Neural crest cell (in vitro differentiated cells): ENCODE measurements at places on chromosomes 7 and 10.

DNA sequence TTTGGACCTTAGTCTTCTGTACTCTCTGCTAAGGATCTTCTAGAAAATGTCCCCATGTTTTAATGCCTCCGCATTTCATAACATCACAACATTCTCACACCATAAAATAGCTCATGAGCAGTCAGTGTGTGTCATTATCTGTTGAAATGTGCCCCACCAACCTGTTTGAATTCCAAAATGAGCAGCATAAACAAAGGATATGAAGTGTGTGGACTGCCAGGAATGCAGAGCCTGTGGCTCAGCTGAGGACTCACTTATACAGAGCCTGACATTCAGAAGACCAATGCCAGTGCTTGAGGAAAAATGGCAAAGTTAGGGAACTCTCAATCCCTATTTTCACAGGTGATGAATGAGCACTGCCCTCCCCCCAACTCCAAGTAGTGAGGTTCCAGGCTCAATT is 621.4 kb downstream of the POM121L12 start:
- no peak for DNase-seq

- no peak for DNase-seq
These were observed 54.6 kb downstream of the LHPP start for GRCh38 chr10:124516181-124516580.

- no peak for DNase-seq
These were observed 222.9 kb downstream of the TCERG1L start for GRCh38 chr10:131088619-131089018.

- no peak for DNase-seq
These were observed 178.7 kb downstream of the TNS3 start for GRCh38 chr7:47402941-47403866.

GRCh38 chr10:10787586-10787985 is 230.1 kb upstream of the CELF2 start:
- no peak for DNase-seq

DNA sequence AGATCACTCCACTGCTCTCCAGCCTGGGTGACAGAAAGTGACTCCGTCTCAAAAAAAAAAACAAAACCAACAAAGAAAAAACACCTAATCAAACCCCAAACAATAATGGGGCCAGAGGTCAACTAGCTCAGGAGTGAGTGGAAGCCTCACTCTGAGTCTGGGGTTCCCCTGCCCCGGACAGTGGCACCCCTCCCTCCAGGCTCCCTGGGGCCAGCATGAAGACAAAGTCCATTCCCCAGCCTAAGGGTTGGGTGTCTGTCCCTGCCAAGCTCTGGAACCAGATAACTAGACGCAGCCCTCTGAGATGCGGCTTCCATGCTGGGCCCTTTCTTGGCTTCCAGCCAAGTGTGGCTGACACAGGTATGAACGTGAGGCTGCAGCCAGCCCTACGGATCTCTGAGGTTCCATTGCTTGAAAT is 1.7 kb upstream of the FUOM start:
- DNase-seq = no peak

- no peak for DNase-seq
These were observed 89.5 kb downstream of the VWDE start for GRCh38 chr7:12314199-12314598.

GRCh38 chr10:4646547-4646946 is 179.5 kb upstream of the AKR1E2 start:
- DNase-seq = no peak

GRCh38 chr7:44213877-44214388 is 13.2 kb downstream of the YKT6 start:
- no peak for DNase-seq

DNA sequence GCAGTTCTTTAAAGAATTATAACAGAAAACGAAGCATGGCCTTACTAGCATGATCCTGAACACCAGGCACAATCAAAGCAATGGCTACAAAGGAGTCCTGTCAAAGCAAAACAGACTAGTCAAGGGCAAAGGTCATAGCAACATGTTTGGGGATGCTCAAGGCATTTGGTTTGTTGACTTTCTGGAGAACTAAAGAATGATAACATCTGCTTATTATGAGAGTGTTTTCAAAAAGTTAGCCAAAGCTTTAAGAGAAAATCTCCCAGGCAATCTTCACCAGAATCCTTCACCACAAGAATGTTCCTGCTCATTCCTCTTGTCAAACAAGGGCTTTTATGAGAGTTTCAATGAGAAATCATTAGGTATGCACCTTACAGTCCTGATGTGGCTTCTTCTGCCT is 95.1 kb upstream of the CPXM2 start:
- DNase-seq = no peak

DNA sequence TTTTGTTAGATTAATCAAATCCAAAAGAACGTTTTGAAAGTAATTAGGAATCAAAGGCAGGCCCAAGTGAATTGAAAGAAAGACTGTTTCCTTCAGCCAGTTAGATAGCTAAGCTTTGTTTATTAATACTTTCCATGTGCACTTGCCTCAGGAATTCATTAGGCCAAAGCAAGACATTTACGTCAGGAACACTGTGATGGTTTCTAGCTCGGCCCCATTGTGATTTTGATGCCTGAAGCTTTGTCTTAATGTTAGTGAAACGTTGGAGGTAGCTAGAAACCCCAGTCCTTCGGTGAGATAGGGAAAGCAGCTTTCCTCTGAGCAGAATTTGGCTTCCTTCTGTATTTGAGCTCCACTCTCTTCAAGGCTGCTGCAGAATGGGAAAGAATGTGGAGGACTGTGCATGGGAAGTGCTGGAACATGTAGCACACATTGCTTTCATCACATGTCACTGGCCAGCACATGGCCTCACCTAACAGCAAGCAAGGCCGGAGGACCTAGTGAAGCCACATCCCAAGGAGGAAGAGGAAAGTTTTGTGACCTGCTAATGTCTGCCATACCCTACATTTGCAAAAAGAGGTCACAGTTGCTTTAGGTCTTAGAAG is 64.1 kb downstream of the PCGF5 start:
- no peak for DNase-seq

DNA sequence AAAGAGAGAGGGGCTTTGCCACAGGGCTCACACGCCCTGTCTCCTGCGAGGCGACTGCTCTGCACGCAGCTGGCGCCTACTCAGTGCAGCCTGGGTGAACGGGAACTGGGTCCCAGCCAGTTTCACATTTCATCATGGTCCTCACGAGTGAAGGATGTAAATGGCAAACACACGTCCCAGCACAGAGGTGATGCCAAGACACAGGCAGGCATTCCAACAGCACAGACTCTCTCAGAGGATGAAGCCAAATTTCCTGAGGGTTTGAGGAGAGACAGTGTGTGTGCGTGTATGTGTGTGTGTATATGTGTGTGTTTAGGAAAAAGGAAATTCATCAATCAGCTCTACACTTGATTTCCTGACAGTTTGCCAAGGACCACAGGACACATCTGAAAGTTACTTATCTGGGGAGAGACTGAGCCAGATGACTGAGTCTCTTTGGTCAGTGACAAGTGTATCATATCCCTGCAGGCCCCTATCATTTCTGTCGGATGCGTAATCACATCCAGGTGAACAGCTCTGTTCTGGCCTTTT is 53.9 kb downstream of the CHST15 start:
- no peak for DNase-seq

- no peak for DNase-seq
These were observed 7.4 kb upstream of the TBRG4 start for GRCh38 chr7:45118889-45119331.

- DNase-seq = no peak
These were observed 67.5 kb downstream of the CLIP2 start for GRCh38 chr7:74356589-74357315.

GRCh38 chr7:18356191-18356645 is 139.3 kb upstream of the HDAC9 start:
- DNase-seq = peak; percentile 6

- DNase-seq = no peak
These were observed 39.1 kb upstream of the BET1 start for GRCh38 chr7:94043299-94043698.

DNA sequence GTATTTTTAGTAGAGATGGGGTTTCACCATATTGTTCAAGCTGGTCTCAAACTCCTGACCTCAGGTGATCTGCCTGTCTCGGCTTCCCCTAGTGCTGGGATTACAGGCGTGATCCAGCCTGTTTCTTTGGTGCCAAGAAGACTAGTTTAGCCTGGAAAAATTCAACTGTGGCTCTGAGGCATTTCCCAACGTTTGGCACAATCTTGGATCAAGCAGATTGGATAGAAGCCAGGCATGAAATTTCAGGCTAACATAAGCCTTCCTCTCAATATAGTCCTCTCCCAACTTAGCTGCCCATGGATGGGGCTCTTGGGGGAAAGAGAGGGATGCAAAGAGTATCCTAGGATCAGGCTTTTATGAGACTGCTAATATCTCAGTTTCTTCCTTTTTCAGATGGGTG is 53.8 kb downstream of the APBB1IP start:
- DNase-seq = no peak

DNA sequence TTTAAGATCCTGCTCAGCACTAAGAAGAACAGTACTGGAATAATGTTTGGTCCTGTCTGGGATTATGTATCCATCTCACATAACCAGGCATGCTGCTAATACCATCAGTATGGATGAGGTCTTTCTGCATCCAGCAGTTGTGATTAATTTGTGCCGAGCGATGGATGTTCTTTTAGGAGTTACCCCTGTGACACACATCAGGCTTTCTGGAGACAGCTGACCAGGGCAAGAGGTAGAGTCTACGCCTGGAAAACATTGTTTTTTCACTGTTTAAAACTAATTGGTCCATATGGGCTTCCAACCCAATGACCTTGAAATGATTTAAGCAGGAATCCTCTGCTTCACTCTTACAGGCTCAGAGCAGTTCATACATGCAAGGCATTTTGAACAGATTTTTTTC is 603.0 kb downstream of the PCDH15 start:
- DNase-seq = no peak

GRCh38 chr10:18460032-18460431 is 191.4 kb downstream of the NSUN6 start:
- no peak for DNase-seq

- DNase-seq = no peak
These were observed 63.9 kb downstream of the VOPP1 start for GRCh38 chr7:55508221-55509011.

- no peak for DNase-seq
These were observed 3.6 kb downstream of the PKD1L1 start for GRCh38 chr7:47944536-47945260.

DNA sequence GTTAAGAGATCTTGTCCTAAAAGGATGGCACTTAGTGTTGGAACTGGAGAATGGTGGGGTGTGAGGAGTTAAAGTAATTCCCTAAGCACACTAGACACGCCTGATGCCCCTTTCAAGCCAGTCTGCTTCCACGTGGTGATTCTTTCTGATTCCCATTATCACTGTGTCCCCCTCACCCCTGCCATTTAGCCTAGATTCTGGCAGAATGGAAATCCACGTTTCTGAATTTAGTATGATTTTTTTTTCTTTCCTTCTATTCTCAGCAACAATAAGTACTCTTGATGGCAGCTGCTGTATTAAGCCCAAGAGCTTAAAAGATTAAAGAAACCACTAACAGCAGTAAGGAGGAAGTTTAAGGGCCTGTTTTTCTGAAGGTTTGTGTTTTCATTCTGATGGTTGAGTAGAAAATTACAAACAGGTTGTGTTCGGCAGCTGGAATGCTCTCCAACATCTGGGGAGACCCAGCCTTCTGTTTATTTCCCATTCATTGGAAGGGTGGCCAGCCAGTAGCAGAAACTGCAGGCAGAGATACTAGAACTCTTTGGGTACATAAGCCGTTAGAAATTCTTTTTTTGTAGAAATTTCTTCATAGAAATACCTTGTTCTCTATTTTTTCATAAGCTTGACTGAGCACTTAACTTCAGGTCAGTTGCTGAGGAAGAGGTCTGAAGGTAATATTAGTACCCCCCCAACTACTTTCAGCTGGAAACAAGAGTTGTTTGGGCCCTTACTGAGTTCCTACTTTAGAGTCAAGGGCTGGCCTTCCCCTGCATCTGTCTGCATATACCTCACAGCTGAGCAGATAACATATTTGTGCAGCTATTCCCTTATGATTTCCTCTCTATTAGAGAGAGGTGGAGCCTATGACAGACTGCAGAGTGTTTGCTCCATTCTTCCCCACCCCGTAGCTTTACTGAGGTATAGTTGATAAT is 355.1 kb downstream of the AUTS2 start:
- DNase-seq = no peak

- no peak for DNase-seq
These were observed 1.0 kb upstream of the PBLD start for GRCh38 chr10:68333440-68334431.

GRCh38 chr10:76242956-76243355 is 811.5 kb downstream of the LRMDA start:
- no peak for DNase-seq

DNA sequence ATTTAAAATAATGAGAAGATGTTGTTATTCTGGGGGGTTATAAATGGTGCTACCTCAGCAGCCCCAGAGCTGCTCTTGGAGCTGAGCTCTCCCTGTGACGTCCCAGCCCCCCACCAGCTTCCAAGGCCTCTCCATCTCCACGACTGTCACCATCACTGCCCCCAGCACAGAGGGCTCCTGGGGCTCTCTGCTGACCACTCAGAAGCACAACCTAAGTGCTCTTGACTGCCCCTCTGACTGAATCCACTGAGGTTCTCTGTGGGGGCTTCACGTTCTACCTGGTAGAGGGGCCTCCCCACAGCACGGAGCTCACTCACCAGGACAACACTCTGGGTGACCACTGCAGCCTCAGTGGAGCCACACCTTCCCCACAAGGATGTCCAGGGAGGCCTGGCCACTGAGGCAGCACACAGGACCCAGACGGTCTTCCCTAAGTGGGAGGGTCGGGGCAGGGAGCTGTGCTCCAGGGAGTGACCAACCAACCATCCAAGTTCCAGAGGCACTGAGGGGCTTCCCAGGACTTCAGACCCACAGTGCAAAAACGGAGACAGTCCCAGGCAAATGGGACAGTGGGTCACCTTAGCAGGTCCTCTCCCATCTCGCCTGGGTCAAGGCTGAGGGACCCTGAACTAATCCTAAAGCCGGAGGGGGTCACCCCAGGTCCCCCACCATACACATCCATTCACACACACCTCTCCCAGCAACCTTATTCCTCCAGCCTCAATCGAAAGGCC is 121.0 kb upstream of the PPP2R2D start:
- no peak for DNase-seq

- no peak for DNase-seq
These were observed 30.0 kb downstream of the GLUD1 start for GRCh38 chr10:87064651-87065050.

DNA sequence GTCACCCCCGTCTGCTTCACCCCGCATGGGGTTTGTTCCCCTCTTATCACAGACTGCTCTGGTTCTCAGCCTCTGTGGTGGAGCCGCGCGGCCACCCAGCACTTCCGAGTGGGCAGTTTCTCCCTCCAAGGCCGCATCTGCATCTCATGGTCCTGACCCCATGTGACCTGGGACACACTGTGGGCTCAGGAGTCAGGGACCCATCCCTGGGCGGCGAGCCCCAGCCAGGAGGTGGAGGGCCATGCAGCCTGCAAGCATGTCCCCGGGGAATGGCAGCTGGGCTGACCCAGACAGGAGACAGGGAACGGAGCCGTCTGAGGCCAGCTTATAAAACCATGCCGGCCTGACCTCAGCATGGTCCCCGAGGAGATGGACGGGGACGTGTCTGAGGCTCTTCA is 25.2 kb upstream of the TTYH3 start:
- no peak for DNase-seq

- no peak for DNase-seq
These were observed 266.6 kb upstream of the GNAI1 start for GRCh38 chr7:79868010-79868409.

GRCh38 chr10:103470761-103471653 is 8.0 kb downstream of the CALHM3 start:
- no peak for DNase-seq

GRCh38 chr7:11638011-11638774 is 193.8 kb downstream of the THSD7A start:
- no peak for DNase-seq
